ENCODE measurements at places on chromosomes 1 and 21.
A peak's percentile ranks its signal among the peaks of the same experiment; 100 is the strongest.

- no peak for DNase-seq
Observed at GRCh38 chr1:186865253-186865652, 36.5 kb downstream of the PLA2G4A start.

GRCh38 chr1:195594322-195594721, 1013.9 kb downstream of the KCNT2 start:
- DNase-seq, result no peak

GRCh38 chr1:13751985-13752384, 52.0 kb downstream of the PRDM2 start:
- DNase-seq, result no peak

GRCh38 chr1:162319493-162320175, 57.0 kb downstream of the SPATA46 start:
- DNase-seq, result no peak

- DNase-seq, result no peak
Observed at GRCh38 chr1:106907795-106908194, 148.7 kb upstream of the PRMT6 start.

DNA sequence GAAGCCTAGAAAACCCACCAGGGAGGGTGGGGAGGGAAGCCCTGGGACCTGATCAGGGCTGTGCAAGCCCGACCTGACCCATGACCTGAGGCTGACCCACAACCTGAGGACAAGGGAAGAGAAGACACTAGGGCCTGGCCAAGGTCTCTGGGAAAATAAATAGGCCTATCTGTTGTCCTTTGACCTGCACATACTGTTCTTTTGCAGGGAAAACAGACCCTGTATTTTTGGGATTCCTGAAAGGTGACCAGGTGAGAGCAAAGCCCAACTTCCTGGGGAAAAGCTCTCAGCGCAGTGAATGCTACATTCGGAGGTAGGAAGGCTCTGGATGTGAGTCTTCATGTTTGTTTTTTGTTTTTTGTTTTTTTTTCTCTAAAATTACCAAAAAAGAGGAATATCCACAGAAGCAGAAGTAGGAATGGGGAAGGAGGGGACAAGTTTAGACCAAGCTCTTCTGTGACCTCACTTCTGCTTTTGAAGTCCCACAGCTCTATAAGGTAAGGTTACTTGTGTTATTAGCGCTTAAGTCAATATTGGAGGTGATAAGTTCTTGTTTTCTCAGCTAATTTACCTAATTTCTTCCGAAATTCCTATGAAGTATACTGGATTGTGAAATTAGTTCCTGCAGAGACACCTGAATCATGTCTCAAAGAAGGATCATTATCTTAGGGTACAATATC, 26.2 kb upstream of the LYST start:
- no peak for DNase-seq

DNA sequence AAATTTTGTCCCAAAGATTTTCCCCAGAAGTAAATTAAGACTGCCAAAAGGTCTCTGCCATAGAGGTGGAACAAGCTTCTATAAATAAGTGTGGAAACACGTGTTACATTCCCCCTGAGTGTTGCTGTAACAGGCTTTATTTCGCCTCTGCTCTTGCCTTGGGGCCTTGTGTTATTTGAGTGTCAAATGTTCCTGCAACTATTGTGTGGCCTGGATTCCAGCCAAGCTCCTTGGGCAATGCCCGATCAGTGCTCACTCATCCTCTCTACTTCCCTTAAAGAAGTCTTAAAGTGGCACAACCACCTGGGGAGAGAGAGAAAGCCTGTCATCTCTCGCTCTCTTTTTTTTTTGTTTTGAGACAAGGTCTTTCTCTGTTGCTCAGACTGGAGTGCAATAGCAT, 156.7 kb downstream of the NR5A2 start:
- DNase-seq, result no peak

DNA sequence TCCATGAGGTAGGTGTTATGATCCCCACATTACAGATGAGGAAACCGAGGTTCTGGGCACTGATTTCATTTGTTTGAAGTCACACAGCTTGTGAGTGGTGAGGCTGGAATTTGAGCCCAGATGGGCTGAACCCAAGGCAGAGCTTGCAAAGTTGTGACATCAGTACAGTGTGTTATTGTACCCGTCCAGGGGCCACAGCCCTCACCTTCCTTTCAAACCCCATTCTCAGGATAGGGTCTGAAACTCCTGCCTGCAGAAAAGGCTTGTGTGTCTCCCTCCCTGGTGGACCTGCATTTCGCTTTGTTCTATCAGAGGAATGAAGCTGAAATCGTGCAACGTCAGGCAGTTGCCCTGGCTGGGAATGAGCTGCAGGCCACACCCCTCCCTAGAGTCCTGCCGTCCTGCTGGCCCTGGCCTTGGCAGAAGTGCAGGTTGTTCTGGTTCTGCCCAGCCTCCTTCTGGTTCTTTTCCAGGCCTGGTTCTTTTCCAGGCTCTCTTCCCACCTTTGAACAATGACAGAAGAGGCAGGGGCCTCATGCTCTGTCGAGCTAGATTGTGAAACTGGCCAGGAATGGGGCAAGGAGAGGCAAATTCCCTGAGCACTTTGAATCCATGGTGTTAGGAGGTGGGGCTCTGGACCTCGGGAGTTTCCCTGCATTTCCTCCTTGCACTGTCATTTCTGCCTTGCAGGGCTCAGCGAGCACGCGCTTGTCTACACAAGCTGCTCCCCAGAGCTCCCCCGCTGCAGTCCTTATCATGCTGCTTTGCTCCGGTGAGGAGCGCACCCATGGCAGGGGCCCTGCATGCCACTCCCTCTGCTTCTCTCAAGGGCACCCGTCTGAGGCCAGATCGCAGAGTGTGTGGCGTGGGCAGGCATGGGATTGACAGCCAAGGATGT, 8.2 kb upstream of the MYOM3 start:
- DNase-seq, result no peak

- no peak for DNase-seq
Observed at GRCh38 chr1:110506541-110506940, 12.4 kb downstream of the KCNA10 start.

DNA sequence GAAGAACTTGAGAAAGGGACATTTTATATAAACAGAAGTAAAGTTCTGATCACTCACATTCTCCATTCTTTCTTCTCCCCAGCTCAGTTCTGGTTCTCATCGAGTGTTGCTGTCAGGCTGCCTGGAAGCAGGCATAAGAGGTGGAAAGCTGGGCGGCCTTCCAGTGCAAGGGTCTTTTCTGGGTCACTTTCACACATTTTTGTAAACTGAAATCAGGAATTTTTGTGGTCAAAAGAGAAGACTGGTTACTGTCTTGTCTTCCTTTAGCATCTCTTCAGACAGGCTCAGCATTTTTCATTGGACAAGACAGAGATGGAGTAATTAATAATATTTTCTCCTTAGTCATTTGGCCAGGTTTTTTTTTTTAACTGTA, 93.7 kb downstream of the CTH start:
- DNase-seq, result no peak

- DNase-seq, result no peak
Observed at GRCh38 chr1:202798792-202799331, 9.4 kb downstream of the KDM5B start.

- no peak for DNase-seq
Observed at GRCh38 chr1:235266325-235266724, 61.7 kb downstream of the ARID4B start.

- no peak for DNase-seq
Observed at GRCh38 chr1:153397051-153397923, 6.4 kb upstream of the S100A8 start.

DNA sequence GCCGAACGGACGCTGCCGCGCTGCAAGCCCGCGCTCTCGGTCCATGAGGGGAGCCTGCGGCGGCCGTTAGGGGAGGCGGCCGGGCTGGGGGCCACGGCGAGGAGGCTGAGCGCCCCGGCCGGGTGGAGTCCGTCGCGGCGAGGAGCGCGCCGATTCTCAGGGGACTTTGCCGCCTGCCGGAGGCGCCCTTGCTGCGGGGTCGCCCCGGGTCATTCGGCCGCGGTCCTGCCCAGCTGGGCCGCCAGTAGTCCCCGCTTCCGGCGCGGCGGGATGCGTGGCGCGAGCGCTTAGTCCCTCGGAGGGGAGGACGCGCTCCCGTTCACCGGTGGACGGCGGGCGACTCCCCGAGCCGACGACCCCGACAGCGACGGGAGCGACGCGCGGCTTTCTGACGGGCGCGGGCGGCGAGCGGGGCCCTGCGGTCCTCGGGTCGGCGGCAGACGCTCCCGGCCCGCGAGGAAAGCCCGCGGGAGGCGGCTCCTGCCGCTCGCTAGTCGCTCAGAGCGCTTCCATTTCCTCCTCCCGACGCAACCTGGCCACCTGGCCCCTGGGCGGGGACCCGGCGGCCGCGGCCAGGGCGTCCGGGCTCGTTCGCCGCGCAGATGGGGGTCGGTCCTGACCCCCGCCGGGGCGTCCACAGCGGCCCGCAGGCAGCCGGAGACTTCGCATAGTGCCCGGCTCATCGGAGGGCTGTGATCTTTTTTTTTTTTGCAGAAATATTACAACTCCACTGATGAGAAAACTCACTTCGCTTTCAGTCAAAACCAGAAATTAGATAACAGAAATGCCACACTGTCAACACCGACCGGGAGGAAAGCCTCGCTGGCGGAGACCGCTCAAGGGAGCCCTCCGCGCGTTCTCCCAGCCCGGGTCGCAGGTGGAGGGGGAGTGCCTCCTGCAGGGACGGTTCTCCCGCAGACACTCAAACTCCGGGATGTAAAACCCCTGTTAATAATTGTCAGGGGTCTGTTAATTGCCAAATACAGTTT, 641 bp upstream of the ZBTB21 start:
- DNase-seq, result peak; percentile 39

GRCh38 chr1:119373465-119373864, 4.9 kb downstream of the HAO2 start:
- DNase-seq, result no peak

DNA sequence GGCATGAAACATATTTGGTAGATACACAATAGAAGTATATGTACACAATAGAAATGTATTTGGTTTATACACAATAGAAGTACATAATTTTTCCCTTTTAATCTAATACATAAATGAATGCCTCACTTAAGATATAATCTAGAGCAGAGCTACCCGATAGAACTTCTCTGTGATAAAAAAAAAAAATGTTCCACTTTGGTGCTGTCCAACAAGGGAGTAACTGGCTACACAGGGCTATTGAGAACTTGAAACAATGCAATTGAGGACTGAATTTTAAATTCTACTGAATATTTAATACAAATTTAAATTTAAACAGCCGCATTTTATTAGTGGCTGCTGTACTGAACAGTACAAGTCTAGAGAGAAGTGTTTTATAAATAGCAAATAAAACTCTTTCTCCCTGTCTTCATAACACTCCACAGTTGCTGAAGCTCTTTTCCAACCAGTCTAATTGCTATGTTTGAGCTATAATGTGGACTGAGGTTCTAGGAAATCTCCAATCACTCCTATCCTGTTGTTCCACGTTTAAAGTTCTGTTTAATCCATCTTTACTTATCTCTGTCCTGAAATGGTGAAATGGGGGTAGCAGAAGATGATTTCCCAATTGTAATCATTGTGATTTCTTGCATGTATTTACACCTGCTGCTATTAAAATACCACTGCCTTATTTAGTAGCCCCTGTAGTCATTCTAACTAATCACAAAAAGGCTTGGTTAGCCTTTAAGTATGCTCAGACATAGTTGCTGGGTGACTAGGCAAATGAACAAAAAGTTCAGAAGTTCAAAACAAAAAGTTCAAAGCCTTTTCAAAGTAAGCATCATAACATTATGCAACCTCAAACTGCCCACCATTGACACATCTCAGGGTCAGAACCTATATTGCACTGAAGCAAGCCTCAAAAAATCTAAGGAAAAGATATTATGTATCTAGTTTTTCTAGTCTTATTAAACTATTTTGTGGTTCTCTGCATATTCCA, 192.3 kb upstream of the C1orf87 start:
- no peak for DNase-seq

- no peak for DNase-seq
Observed at GRCh38 chr21:43279578-43279894, 110.7 kb downstream of the CRYAA start.

DNA sequence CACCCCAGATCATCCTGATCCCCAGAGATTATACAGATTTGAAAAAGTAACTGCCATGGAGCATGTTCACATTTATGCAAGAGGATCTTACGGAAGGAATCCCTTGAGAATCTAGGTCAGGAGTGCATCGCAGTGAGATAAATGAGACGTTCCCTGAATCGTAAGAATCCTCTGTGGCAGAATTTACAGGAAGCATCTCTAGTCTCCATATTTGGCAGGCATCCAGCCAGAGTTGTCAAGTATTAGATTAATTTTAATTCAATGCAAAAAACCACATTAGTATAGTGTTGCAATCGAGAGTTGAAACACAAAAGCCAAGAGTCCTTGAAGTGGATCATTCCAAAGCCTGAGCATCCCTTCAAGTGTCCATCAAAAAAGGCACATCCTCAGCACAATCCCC, 100.8 kb downstream of the RRAGC start:
- no peak for DNase-seq

GRCh38 chr1:94535879-94536278, 5.7 kb downstream of the F3 start:
- DNase-seq, result no peak

DNA sequence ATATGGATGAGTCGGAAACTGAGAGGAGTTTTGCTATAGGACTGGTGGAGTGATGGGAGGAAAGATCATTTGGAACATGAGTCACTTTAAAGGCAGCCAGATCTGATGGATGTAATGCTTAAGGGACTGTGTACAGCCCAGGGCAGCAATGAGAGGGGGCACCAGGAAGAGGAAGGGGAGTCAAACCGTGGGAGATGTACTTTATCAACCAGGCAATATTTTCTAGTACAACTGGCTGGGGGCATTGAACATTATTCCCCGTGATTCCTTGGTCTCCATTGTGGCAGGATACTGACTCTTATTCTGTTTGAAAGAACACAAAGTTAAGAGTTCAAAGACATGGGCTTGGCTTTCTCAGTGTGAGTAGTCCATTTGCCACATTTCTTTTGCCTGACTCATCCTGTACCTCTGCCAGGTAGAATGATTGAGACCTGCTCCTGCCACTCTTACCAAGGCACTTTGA, 268.2 kb upstream of the NR5A2 start:
- no peak for DNase-seq

GRCh38 chr1:81998165-81998564, 197.4 kb downstream of the ADGRL2 start:
- DNase-seq, result no peak

All from activated T-cell treated with anti-CD3 and anti-CD28 coated beads, Interleukin-2, amount 50 U/mL, for 72 hours (primary cell).